ENCODE measurements at places on chromosomes 5 and 9. TPM values are rescaled to one million over a fixed set of nuclear protein-coding genes. Genes with fewer than 3 reads are reported as not detected.

Gene EGFL7
- 7.0 TPM for total RNA-seq

Gene TRAF1
- 1.1 TPM for total RNA-seq

Gene POU5F2
- 0.29 TPM for total RNA-seq

GRCh38 chr9:6907772-6908381 lies 150.1 kb downstream of the KDM4C start:
- peak; percentile 51 for DNase-seq

DNA sequence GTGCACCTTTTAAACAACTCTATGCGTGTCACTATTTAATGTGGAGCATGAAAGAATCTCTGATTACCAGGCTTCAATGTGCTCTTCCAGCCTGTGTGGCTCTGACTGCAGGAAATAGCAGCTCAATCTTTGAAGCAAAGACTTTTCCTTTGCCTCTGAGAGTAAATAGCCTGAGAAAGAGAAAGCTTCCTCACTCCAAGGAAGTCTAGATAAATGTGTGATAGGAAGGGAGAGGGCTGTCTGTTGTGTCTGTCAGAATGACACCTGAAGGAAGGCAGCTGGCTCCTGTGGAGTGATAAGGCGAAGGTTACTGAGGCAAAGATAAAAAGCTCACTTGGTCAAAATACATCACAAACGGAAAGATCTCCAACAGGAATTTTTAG lies 205.3 kb upstream of the HAPLN1 start:
- no peak for DNase-seq

- DNase-seq: no peak
Observed at GRCh38 chr5:58244819-58245475, 214.9 kb downstream of the PLK2 start.

DNA sequence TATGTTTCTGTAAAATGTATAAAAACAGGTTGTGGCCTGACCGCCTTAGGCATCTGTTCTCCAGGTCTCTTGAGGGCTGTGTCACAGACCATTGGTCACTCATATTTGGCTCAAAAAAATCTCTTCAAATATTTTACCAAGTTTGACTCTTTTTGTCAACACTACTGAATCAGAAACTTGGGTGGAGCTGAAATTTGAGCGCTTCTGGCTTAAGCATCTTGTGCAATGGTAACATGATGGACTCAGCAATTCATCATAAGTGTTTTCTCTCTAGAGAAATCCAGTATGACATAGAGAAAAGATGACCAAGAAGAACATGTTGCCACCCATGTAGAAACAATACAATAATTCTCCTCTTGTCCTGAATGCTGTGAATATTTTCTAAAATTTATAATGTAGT lies 387.9 kb downstream of the MAT2B start:
- DNase-seq: no peak

GRCh38 chr9:98707166-98708102 lies 1.3 kb downstream of the GABBR2 start:
- DNase-seq: peak; percentile 14

DNA sequence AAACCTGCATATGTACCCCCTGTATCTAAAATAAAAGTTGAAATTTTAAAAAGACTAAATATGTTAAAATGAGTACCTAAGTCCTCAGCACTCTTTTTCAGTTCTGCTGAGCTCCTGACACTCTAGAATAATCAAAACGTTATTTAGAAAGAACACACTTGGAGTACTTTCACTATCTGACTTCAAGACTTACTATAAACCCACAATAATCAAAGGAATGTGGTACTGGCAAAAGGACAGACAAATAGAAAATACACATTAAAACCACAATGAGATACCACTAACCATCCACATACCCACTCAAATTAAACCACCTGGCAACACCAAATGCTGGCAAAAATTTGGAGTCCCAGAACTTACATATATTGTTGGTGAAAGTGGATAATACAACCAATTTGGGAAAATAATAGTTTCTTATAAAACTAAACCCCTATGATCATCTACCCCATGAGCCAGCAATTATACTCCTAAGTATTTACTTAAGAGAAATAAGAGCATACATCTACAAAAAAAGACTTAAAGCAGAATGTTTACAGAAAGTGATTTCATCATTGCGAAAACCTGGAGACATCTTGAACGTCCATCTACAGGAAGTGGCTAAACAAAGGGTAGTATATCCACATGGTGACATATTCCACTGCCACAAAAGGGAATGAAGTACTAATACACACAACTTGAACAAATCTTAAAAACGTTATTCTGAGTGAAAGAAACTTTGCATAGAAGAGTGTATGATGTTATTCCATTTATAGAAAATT lies 12.8 kb upstream of the PRSS3 start:
- peak; percentile 39 for DNase-seq

DNA sequence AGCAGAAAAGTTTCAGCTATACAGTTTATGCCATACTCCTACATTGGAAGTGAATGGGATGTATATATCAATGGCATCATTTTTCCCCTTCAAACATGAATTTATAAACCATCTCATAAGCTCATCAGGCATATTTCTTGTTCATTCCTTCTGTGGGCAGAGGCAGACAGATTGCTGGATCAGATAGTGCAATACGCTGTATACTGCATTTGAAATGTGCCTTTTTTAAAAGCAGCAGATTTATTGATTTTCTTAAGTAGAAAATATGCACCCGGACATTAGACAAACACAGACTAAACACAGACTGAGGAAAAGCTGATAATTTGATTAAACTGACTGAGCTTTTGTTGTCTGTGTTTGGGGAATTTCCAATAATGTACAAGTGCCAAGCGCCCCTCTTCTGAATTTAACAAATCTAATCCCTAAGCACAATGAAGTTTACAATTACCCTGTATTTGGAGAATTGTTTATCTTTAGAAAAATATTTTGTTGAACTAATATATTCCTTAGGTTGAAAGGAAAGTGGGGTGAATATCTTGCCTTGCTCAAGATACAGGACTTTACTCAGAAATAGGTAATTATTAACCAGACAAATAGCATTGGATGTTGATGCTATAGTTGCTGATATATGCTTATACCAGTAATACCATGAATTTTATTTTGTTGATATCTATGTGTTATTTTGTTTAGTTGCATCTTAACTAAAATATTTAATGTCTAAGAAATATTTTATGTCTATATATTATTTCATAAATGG lies 566.6 kb upstream of the MEF2C start:
- no peak for DNase-seq
